Right cardiac atrium (tissue), 5 donors: ENCODE measurements at places on chromosomes 5 and 9. TPM values are rescaled to one million over a fixed set of nuclear protein-coding genes. Genes with fewer than 3 reads are reported as not detected.

DNA sequence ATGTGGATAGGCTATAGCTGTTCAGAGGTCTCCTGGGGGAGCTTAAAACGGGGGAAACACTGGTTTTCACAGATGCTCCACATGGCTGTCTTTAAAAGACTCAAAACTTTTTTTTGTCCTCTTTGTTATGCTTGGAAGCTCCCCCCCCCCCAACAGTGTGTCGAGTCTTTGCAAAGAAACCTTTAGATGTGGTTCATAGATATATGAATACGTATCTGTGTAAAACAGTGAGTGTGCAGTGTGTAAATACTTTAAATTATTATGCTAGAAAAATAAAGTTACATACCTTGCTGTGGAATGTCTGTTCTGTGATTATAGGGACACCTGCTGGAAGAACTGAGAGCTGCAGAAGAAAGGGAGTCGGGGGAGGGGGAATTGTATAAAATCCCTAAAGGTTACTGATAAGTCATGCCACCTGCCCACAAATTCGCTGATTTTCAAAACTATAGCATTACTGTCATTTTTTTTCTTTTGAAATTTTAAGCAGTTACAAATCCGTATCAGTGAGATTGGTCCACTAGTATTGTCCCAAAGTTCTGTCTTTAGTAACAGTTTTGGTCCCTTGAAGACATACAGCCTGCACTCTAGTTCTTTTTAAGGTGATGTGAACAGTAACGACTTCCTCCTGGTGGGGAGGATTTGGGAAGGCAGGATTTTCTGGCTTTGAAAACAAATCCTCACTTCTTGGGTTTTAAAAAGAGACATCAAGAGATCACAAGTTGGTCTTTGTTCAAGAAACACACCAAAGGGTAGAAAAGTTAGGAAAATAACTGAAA, 22.9 kb downstream of the RGMB start:
- DNase-seq: no peak

DNA sequence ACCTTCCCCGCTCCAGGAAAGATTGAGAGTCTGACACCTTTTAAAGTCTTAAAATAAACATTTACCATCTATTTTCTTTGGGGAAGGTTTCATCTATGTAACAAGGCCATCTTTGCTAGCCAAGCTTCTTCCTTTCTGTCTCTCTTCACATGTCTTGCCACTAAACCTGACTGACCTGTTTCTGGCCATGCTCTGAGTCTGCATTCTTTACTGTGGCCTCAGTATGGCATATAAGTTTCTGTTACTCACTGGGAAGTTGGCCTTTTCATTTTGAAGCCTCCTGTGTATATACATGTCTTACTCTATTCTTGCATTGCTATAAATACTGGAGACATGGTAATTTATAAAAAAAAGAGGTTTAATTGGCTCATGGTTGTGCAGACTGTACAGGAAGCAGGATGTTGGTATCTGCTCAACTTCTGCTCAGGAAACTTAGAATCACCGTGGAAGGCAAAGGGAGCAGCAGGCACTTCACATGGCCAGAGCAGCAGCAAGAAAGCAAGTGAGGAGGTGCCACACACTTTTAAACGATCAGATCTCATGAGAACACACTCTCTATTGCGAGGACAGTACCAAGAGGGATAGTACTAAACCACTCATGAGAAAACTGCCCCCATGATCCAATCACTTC, 48.1 kb downstream of the KCNV2 start:
- DNase-seq: no peak

DNA sequence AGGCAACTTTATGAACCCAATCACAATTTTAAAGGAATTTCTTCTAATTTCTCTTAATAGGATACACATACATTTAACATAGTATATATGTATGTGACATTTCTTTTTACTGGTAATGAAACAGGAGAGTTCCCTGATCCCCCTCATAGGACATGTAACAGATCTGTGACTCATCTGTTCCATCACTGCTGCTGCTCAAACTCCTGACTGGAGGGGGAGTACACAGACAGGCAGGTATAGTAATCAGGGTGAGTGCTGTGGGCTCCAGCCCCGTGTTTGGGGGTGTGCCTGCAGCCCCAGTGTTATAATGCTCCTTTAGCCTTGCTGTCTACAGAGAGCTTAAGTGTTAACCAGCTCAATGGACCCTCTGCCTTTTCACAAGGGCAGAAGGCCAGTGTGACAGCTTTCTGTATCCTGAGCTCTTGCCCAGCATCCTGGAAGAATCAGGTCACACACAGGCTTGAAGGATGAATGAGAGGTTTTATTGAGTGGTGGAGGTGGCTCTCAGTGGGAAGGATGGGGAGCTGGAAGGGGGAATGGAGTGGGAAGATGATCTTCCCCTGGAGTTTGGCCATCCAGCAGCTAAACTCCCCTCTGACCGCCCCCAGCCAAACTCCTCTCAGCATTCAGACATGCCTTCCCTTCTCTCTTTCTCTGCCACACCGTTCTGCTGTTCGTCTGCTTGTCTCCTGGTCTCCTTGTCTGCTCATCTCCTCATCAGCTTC, 161.3 kb downstream of the ZNF608 start:
- DNase-seq: no peak

DNA sequence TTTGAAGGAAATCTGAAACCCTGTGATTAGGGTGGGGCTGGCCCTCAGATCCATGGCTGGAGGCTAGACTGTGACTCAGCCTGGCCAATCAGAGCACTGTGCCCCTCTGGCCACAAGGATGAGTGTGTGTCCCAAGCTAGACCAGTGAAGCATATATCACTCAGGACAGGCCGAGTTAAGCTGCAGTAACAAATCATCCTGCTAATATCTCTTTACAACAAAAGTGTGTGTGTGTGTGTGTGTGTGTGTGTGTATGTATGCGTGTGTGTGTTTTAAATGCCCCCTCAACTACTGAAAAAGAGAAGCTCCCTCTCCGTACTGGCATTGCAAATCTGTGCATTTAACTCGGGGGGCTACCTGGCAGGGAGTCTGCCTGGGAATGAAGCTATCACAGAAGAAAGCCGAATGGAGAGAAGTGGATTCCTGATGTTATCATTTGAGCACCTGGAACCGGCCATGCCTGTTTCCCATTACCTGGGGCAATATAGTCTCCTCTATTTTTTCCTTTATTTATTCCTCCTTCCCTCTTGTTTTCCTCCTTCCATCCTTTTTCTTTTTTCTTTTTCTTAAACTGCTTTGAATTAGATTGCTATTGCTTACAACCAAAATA, 25.6 kb downstream of the STC2 start:
- DNase-seq: no peak

GRCh38 chr9:35674025-35674361, 265 bp downstream of the CA9 start:
- DNase-seq: no peak

- no peak for DNase-seq
Observed at GRCh38 chr9:86783884-86784283, 163.4 kb downstream of the GAS1 start.

- DNase-seq: no peak
Observed at GRCh38 chr9:111917201-111917600, 20.6 kb downstream of the UGCG start.

DNA sequence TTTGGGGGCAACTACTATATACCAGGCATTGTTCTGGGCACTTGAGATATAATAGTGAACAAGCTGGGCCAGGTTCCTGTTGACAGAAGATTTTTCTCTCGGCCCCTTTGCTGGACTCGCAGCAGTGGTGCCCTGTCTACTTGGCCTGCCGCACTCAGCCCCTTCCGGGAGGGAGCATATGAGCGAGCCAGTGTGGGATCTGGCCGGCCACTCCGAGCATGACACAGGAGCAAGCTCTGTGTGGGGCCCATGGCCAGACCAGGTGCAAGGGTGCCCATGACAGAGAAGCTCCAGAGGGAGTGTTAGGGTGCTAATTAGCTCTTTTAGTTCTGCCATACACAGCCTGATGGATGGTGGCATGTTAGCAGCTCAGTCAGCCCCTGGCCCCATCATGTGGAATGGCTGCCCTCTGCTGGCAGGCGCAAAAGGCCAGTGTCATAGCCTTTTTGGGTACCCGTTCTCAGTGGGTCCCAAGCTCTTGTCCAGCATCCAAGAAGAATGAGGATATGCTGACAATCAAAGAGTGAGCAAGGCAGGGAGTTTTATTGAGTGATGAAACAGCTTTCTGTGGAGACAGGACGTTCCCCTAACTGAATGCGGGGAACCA, 9.3 kb upstream of the KIF4B start:
- DNase-seq: peak; percentile 62

- no peak for DNase-seq
Observed at GRCh38 chr9:68708513-68708912, 3.5 kb downstream of the PIP5K1B start.

DNA sequence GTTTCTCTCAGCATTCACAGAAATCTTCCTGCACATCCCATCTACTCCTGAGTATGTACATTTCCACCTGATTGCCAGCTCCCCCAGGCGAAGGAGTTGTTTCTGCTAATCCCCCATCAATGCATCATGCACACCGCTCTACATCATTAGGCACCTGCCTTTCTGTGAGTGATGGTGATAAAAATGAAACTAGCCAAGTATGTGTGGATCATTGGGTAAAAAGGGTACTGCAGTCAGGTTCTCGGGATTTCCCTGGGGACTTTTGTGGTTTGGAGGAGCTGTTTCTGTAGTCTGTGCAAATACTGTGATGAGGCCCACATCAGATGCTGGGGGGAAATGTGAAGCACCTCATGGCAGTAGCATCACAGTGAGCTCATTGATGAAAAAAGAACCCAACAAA, 30.4 kb downstream of the CAMK4 start:
- DNase-seq: no peak

- DNase-seq: no peak
Observed at GRCh38 chr9:114335745-114336144, 6.1 kb downstream of the ORM2 start.

- DNase-seq: no peak
Observed at GRCh38 chr9:77505232-77505631, 142.9 kb downstream of the GNA14 start.

DNA sequence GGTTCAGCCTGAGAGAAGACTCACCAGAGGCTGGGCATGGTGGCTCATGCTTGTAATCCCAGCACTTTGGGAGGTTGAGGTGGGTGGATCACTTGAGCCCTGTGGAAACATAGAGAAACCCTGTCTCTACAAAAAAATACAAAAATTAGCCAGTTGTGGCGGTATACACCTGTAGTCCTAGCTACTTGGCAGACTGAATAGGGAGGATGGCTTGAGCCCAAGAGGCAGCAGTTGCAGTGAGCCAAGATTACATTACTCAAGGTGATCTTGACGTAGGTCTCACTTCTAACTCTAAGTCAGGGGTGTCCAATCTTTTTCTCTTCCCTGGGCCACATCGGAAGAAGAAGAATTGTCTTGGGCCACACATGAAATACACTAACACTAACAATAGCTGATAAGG, 16.2 kb upstream of the ATP6V1G1 start:
- no peak for DNase-seq

- no peak for DNase-seq
Observed at GRCh38 chr5:148005788-148006520, 57.8 kb upstream of the SPINK5 start.

DNA sequence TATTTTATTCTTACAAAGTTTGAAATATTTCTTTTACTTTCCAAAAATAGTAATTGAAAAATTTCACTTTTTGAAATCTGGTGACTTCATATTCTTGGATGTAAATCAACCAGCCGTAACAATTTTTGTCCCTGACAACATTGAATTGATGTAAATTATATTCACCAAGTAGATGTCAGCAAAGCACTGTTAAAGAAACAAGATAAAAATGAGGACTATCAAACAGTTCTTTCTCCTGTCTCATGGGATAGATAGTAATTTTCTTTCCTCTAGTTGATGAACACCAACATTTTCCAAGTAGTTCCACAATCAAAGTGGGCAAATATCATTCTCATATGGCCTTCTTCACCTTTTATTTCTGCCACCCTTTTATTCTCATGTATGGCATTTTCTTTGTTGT, 1461.9 kb downstream of the MAT2B start:
- DNase-seq: no peak

DNA sequence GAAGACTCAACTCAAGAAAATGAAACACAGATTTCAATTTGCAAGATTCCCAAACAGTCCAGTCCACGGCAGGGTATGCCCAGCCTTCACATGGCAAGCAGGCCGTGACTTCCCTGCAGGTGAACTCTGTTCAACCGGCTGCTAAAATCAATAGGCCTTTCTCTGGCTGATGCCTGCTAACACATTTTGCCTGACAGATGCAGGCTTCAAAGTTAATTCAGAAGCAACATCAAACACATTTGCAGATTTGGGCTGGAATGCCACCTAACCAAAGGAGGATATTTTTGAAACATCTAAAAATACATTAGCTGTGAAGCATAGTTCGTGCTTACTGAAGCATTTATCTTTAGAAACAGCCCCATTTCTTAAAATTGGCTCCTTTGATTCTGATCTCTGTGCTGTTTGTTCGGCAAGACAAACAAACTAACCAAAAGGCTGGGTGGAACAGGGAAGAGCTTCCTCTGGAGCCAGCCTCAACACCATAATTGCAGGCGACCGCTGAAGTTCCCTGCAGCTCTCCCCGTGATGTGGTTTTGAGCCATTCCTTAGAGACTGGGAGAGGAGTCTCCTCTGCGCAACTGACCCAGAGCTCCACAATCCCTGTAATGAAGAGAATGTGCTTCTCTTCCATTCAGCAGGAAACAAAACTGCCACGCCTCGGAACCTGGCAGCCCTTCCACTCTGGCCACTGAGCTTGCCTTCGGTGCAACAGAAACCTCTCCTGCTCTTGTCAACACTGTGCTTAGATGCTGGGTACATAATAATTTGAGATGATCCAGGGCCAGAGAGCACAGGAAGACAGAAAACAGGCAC, 126.5 kb downstream of the MYO10 start:
- DNase-seq: peak; percentile 61

DNA sequence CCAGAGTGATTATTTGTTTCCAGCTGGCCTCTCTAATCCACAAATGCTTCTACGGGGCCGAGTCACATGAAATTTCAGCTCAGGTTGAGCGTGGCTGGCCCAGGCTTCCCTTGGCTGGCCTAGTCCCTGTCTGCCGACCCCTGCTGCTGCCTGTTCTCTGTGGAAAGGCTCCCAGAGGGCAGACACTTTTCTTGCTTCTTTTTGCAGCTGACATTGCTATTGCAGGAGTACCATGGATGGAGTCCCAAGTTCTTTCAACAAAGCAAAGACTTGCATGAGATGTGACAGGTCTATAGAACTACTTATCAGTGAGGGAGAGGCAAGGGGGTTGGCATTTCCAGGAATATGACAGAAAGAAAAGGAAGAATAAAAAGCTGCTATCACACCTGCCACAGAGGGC, 287.4 kb upstream of the ARRDC3 start:
- peak; percentile 28 for DNase-seq

SIGMAR1 gene
- polyA plus RNA-seq: 36.0 TPM

ADAMTSL1 gene
- polyA plus RNA-seq: 1.2 TPM

PRLR gene
- 0.20 TPM for polyA plus RNA-seq

PDLIM4 gene
- polyA plus RNA-seq: 35.0 TPM

CCDC180 gene
- 3.2 TPM for polyA plus RNA-seq

TMEM171 gene
- not detected for polyA plus RNA-seq
